Thoracic aorta (tissue), 2 donors: ENCODE measurements at places on chromosomes 7 and 10.
A peak's percentile ranks its signal among the peaks of the same experiment; 100 is the strongest.

GRCh38 chr10:95356-96115 lies 39.7 kb upstream of the ZMYND11 start:
- DNase-seq: no peak

DNA sequence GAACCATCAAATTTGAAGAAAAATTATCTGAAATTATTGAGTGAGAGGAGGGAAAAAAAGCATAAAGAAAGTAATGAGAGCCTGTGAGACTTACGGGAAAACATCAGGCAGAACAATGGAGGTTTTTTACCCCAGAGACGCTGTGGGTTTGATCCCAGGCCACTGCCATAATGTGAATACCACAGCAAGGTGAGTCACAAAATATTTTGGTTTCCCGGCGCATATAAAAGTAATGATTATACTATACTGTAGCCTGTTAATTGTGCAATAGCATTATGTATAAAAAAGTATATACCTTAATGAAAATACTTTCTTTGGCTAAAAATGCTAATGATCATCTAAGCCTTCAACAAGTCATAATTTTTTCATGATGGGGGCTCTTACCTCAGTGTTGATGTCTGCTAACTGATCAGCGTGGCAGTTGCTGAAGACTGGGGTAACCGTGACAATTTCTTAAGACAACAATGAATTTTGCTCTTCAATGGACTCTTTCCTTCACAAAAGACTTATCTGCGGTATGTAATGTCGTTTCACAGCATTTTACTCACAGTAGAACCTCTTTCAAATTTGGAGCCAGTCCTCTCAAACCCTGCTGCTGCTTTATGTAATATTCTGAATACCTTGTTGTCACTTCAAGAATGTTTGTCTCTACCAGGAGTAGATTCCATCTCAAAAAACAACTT lies 97.0 kb upstream of the FAM20C start:
- no peak for DNase-seq

DNA sequence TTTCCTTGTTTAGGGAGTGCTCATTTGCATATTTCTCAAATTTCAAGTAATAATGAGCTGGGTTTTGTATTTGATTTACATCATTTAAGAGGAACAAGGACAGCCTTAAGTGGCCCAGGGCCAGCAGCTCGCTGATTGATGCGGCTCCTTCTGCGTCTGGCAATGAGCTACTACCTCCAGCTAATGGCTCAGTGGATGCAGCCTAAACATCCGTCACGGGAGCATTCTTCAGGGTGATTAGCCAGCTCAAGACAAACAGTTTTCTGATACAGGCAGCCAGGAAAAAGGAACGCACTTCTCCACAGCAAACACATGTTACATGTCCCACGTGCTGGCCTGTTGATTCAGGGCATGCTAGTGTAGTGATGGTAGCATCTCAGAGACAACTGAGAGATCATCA lies 169.3 kb upstream of the TCERG1L start:
- DNase-seq: no peak

DNA sequence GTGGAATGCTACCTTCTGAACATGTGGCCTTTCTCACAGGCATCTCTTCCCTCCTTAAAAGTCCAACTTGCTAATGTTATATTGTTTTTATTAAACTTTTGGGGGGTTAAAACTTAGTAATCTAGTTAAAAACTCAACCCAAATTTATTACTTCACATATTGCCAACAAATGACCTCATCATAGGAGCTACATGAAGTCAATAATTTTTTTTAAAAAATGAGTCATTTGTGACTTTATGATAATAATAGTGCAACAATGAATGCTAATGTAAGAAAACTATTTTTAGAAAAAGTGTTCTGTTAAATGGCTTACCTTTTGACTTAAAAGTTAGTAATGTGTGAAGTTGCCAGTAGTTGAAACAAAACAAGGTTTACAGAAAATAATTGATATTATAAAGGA lies 325.9 kb upstream of the FZD1 start:
- DNase-seq: no peak

- no peak for DNase-seq
Observed at GRCh38 chr10:4847561-4848355, 21.8 kb downstream of the AKR1E2 start.

GRCh38 chr10:30430544-30431298 lies 3.3 kb upstream of the MAP3K8 start:
- no peak for DNase-seq

DNA sequence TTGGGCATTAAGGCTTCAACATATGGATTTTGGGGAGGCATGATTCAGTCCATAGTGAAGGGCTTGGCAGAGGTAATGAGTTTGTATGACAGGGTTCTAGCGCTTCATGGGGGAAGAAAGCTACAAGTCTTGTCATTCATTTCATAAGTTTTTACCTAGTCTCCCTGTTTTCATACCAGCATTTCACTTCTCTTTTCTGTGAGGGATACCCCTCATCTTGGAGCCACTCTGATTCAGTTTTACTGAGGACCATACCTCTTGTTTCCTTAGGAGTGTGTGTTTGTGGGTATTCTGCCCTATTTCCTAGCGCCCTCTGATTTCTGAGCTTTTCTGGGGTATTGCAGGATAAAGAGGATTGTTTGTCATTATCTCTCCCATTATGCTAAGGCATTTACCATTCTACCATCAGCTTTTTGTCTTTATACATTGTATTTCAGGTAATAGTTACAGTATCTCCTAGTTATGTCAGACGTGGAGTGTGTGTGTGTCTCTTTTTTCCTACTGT lies 6.8 kb downstream of the RSBN1L start:
- no peak for DNase-seq

GRCh38 chr10:86313621-86314041 lies 53.0 kb downstream of the GRID1 start:
- no peak for DNase-seq

DNA sequence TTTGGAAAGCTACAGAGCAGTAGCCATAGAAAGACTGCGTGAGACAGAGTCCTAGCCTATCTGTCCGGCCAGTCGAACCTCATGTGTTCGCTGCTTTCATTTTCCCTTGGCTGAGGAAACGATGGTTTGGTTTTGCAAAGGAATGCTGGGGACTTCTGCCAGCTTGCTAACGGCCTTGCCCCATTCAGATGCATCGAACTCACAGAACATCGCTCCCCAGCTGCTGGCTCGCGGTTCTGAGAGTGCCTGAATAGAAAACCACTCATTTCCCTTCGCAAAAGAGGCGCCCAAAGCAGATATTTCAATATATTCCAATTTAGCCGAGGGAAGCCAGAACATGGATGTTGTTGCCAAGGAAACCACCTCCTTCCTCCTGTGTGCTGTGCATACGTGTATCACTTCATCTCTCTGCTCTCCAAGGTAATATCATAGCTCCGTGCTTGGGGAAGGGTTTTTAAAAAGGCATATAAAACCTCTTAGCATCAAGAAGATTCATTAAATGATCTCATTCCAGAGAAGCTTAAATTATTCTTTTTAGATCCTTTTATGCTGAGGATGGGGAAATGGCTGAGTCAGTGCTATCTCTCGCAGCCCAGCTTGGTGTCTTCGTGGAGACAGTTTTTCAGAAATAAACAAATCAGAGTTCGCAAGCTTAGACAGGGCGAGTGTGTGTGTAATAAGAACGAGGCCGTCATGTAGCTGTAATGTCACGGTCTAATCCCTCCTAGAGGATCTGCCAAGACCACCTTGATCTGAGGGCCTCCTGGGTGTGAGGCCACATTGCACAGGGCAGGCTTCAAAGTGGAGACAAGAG lies 215.2 kb downstream of the RPS24 start:
- no peak for DNase-seq

DNA sequence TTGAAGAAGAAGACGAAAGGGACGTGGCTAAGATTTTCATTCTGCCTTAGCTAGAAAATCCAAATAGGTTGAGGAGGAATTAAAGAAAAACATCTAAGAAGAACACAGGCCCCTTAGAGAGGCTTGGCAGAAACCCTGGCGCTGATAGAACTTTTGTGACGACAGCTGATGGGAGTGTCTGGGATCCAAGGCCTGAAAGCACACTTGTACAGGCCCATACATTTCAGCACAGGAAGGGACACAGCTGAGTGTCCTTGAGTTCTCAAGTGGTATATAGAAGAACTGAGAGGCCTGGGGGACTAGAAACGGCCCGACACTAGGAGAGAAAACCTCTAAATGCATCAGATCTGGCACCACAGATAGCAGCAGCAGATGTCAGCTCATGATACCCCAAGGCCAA lies 39.5 kb downstream of the PRPS1L1 start:
- DNase-seq: no peak

GRCh38 chr7:129144834-129145668 lies 544 bp downstream of the TSPAN33 start:
- DNase-seq: no peak

DNA sequence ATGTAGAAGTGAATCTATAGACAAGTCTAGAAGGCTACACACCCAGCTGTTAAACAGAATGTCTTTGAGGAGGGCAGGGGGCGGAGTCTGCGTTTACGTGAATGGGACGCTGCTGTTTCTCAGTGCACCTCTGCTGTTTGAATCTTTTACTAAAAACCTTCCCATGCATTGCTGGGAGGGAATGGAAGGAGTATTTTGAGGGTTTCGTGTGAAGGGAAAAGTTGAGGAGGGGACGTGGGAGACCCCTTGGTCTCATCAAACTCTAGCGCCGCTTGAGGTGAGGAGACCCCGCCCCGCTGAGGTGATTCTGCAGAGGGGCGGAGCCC lies 492 bp upstream of the VCL start:
- DNase-seq: peak; percentile 15

- no peak for DNase-seq
Observed at GRCh38 chr7:137316648-137317353, 26.7 kb downstream of the PTN start.

- DNase-seq: no peak
Observed at GRCh38 chr10:24674892-24675632, 48.6 kb downstream of the ARHGAP21 start.

DNA sequence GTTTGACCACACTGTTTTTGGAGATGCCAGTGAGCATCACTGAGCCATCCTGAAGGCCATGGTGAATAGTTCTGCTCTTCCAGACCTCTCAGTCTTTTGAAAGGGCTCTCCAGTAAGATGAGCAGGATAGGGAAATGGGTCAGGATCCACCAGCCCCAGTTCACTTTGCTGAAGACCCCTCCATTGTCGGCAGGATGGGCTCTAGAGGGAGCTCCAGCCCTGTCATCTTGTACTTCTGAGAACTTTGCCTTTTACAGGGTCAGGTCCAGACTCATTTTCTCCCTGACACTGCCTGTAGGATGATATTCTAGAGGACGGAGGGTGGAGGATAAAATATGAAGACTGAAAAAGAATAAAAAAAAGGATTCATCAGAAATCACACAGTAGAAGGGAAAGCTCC lies 13.1 kb downstream of the LHFPL3 start:
- no peak for DNase-seq

DNA sequence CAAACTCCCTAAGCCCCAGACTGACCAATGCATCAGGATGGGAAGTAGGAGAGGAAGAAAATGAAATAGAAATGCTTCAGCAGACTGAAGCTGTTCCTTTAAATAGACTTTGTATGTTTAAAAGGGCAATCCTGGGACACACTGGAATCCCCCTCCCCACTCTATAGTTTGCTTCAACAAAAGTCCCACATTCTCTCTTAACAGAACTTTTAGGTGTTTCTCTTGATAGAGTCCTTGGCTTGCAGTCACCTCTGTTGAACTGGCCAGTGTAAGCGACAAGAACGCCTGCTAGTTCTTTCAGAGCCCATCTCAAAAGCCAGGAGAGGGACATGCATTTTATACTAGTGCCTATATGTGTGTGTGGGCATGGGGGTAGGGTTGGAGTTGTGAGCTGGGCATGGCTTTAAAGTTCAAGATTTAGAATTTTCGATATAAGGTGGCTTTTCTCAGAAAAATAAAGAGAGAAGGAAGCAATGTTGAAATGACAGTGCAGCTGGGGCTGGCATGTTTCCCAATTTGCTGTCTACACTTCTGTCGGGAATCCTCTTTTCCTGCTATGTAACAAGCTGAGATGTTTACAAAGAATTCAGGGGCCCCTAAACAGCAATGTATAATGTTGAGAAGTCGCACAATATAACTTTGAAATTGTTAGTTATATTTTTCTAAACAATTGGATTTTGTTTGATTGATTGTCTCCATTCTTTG lies 2.1 kb downstream of the TBX20 start:
- DNase-seq: no peak

DNA sequence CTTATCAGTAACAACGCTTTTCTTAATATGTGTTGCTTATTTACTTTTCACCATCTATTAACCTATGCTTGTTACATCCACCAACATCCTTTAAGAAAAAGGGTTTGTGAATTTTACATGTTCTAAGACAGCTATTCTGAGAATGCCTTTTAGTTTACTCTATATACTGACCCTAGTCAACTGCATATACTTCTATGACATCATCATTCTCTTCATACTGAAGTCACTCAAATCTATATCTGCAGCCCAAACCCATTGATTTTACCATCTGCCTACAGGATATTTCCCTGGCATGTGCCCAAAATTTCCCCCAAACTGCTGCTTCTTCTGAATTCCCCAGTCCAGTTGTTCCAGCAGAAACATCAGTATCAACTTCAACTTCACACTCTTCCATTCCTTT lies 94.6 kb upstream of the FAM204A start:
- no peak for DNase-seq

GRCh38 chr10:49212076-49212475 lies 23.9 kb upstream of the TMEM273 start:
- DNase-seq: no peak

DNA sequence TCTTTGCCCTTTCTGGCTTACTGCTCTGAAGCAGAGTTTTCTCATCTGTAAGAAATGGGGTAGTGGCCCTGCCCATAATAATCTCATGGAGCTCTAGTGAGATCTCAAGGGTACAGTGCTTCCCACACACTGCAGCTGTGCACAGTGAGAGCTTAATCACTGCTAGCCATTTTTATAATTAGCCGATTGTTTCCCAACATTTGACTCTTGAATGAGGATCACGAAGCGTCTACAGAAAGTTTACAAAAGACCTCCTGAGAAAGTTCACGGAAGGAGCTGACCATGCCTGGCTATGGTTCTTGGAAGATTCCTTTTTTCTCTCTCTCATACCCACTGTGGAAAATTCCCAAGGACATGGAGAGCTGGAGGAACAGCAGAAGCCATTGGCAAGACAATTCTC lies 70.4 kb downstream of the FAM171A1 start:
- no peak for DNase-seq

GRCh38 chr10:114195079-114195478 lies 15.9 kb downstream of the TDRD1 start:
- no peak for DNase-seq

DNA sequence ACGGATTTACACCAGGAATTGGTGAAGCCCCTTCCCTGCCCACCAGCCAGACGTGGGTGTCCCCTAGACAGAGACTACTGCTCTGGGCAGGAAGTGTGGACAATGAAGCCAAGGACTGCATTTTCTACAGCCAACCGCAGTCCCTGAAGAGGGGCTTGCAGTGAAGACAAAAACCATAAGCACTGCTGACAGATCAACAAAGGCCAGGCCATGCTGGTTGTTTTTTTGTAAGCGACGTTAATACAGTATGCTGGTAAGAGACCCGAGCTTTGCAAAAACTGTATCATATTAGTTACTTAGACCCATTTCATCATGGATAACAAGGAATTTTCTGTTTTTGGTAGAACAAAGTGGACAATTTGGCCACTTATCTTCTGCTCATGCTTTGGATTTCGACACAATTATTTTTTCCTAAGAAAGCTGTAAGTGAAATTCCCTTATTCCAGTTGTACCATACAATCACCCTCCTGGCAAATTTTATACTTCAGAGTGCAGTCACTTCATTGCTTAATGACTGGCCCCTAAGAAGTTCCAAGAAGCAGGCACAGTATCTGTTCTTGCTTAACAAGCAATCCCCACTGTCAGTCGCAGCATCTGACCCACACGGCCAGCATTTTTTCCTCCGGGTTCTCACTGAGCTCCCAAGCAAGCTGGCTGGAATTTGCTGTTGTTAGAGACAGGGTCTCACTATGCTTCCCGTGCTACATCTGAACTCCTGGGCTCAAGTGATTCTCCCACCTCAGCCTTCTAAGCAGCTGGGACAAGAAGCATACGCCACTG lies 163.5 kb downstream of the PARD3 start:
- DNase-seq: no peak
